Muscle of leg (tissue), 16 donors: ENCODE measurements at places on chromosomes 11 and 22.

DNA sequence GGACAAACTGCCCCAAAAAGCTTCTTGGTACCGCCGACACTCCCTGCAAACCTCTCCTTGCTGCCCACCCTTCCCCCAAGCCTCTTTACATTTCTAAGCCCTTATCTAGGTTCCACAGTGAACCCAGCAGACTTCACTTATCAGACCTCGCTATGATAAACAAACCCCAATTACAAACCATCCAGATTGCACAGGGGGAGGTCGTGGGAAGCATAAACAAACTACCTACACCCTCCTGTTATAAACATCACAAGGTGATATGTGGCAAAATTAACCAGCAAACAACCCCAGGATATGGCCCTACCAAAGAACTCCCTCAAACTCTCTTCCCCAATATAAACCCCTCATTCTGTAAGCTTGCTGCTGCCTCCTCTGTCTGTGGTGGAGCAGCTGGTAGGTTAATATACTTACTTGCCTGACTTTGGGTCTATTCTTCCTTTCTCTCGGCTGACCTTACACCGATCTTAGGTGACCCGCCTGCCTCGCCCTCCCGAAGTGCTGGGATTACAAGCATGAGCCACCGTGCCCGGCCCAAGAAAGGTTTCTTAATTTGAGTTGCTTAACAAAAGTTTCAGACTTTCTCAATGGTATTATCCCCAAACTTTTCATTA lies 66.0 kb upstream of the TENM4 start:
- no peak for DNase-seq

DNA sequence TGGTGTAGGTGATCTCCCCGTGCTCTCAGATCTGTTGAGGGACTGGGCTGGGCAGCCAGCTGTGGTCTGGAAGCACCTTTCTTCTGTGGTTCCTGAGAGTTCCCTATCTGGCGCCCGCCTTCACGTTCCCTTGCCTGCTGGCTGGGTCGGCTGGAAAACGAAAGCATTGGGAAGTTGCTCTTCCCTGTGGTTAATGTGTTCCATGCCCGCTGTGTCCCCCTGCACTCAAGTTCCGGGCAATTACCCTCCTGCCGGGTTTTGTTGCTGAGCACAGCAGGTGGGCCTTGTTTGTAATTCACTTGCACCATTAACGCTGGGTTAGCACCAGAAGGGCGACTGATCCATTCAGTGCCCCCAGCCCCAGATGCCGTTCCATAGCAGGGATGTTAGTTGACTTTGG lies 134.1 kb downstream of the GRIK4 start:
- no peak for DNase-seq

GRCh38 chr22:31489632-31490495 lies at the start of gene EIF4ENIF1:
Gene EIF4ENIF1, minus strand, starts transcription at chr22:31489842. Its CDS starts 1,124 bp downstream, at chr22:31488718.
- DNase-seq: peak; percentile 95

- no peak for DNase-seq
Observed at GRCh38 chr11:34826384-34826726, 89.8 kb downstream of the APIP start.

GRCh38 chr11:78290293-78291176 lies 101.8 kb downstream of the USP35 start:
- DNase-seq: peak; percentile 50

DNA sequence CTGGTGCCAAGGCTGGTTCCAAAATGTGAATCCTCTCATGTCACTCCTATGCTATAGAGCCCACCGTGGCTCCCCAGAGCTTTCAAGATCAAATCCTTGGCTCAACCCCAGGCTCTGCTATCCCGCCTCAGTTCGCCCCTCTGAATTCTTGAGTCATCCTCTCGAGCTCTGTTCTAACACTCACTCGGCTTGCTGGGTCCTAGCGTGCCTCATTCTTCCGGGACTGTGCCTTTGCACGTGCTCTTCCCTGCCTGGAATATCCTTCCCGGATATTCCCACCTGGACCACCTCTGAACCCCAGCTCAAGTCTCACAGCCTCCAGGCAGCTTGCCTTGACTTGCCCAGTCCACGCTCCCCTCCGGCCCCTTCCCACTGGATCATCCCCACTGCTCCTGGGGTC lies 13.0 kb downstream of the KCTD17 start:
- no peak for DNase-seq

DNA sequence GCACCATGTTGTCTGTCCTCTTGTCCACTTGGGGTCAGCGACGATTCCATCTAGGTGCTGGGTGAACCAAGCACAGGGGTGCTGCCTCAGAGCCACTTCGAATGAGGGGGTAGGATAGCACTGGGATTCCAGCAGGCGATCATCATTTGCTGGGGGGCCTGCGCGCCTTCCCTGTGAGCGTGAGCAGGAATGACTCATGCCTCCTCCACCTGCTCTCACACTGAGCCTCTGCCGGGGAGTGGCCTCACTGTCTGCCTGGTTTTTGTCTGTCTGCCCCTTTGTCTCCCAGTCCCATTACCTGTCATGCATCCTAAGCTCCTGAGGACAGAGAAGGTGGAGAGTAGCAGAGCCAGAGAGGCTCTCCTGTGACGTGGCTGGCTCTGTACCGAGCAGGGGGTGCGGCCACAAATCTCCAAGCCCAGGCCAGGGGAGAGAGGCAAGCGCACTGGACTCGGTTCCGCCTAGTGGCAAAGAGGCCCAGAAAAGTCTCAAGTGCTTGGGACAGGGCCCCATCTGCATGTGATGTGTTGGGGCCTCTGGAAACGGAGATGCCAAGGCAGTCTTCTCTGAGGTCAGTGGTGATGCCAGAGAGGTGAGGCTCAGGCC lies 30.8 kb downstream of the RSPH14 start:
- peak; percentile 38 for DNase-seq

DNA sequence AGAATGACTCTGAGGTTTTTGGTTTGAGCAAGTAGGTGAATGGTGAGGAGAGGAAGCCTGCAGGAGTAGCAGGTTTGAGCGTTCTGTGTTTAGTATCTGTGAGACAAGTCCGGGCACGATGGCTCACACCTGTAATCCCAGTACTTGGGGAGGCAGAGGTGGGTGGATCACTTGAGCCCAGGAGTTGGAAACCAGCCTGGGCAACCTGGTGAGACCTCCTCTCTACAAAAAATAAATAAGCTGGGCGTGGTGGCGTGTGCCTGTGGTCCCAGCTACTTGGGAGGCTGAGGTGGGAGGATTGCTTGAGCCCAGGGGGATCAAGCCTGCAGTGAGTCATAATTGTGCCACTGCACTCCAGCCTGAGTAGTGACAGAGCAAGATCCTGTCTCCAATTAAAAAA lies 9.7 kb upstream of the CENATAC start:
- DNase-seq: no peak

GRCh38 chr22:24137595-24137994 lies 43.7 kb upstream of the SUSD2 start:
- DNase-seq: peak; percentile 64

DNA sequence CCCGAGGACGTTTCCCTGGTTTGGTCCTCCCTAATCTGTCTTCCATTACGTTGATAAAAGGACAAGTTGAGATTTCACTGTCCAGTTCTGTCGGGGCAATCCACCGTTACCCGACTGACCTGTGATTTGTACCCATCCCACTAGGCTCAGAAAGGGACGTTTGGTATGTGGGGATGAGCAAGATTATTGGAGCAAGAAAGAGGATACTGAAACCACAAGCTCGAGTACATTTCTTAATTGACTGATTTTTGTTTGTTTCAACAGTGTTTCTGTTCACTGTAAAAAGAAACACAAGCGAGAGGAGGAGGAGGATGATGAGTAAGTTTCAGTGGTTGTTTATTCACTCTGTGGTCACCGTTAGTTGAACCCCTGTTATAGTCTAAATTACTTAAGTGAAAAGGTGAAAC lies 969 bp downstream of the CCDC117 start:
- DNase-seq: no peak

DNA sequence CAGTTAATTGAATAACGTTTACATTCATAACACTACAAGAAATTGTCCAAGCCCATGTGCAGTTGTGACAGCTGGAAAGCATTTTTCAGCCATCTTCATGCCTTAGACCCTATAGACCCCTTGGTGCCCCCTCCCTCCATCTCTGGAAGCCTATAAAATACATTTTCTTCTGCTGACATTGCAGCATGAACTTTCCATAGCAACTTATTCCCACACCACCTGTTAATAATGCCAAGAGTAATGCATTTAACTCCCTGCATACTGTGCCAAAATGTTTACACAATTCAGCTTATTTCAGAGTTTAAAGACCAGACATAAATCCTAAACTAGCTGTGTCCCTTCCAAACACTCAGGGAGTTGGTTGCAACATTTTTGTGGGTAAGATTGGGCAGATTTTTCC lies 143.0 kb upstream of the ARHGAP20 start:
- DNase-seq: peak; percentile 93

DNA sequence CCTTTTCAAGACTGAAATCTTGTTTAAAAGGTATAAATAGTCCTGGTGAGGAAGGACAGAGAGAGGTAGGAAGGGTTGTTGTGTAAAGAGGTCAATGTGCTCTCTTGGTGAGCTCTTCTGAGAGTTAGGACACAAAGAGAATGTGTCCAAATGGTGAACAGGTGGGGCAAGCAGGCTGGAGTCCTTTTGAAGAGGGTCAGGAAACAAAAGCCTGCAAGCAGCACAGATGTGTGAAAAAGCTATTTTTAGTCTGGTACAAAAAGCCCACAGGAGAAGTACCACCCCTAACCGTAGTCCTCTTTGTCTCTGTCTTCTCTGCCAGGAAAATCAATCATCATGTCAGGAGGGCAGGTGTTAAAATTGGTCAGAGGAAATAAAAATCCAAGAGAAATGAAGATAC lies 54.4 kb upstream of the SYN3 start:
- no peak for DNase-seq

DNA sequence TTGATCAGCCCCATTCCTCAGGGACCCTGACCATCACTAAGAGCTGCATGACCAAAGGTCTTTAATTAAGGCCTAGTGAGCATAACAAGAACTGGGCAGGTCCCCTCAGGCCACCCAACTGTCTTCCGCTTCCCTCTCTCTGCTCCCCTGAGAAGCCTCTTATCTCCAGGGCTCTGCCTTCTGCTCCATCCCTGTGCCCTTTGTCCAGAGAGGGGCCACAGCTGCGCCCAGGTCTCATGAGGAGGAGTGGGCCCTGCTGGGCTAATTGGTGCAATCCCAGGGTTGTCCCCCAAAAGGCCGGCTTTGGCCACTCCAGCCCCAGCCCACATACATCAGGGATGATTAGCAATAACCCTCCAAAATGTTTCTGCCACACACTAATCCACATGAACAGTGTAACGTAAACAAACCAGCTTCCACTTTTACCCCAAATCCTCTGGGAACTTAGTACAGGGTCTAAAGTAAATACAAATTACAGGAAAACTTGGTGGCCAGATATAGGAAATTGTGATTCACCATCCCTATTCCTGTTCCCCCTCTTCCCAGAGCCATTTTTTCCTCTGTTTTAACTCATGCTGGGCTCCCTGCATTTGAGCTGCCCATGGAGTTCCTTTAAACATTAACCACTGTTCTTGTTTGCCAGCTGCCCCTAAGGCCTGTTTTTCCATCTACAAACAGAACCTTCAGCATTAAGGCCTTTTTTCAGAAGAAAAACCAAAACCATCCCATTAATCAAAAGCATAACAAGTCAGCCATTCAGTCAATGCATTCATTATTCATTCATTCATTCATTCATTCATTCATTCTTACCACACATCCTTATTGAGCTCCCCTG lies 34.6 kb upstream of the CAVIN3 start:
- no peak for DNase-seq

DNA sequence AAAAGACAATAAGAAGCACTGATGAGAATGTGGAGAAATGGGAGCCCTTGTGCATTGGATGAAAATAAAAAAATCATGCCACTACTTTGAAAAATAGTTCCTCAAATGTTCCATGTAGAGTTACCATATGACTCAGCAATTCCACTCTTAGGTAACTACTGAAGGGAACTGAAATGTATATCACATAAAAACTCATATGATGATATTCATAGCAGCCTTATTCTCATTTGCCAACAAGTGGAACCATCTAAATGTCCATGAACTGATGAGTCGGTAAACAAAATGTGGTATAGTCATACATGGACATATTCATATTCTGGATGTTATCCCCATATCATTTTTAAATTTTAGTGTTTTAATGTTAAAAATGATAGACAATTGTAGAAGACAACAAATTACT lies 3.5 kb downstream of the KRTAP5-9 start:
- peak; percentile 13 for DNase-seq

GRCh38 chr11:86524620-86525352 lies 147.6 kb downstream of the ME3 start:
- peak; percentile 86 for DNase-seq
